GM12865 (cell line): ENCODE measurements at places on chromosomes 5 and 9.

GRCh38 chr5:92518318-92518904 is 1062.6 kb downstream of the NR2F1-AS1 start:
- DNase-seq: peak; percentile 65

- DNase-seq: no peak
Measured at GRCh38 chr5:97136475-97136874, 5.9 kb downstream of the LIX1 start.

DNA sequence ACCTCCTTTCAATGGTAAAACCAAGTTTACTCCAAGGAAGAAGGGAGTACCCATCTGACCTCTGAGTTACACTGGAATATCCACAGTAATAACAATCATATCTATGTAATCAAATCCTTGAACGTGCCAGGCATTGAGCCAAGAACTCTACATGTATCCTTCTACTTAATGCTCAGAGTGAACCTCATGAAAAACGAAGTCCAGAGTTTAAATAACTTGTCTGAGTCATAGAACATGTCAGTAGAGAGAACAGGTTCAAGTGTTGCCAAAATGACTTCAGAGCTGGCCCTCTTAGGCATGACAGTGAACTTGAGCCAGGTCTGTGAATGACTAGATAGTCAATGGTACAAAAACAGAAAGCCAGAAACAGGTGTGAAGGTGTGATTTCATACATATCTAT is 164.1 kb upstream of the ZNF618 start:
- DNase-seq: no peak

- no peak for DNase-seq
Measured at GRCh38 chr5:61755726-61756222, 423.7 kb downstream of the ZSWIM6 start.

DNA sequence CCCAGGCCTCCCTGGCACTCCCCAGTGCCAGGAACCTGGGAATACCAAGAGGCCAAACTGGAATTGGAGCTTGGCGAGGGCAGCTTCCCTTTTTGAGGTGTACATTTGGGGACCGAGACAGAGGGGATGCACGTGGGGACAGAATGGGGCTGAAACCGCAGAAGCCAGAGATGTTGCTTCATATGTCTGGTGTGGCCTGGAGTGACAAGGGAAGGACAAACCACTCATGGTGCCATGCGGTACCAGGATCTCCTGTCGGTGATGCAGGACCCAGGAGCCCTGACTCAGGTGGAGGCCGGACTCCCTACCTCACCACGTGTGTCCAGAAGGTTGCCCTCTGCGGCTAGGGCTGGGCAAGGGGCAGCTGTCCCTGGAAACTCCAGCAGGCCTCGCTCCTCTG is 4.0 kb upstream of the CSF2 start:
- DNase-seq: no peak

GRCh38 chr9:121921444-121921843 is 171.7 kb downstream of the TTLL11 start:
- DNase-seq: no peak

GRCh38 chr9:5336688-5337087 is 3.0 kb downstream of the RLN1 start:
- no peak for DNase-seq

GRCh38 chr5:116272281-116272941 is 187.6 kb downstream of the COMMD10 start:
- DNase-seq: no peak

DNA sequence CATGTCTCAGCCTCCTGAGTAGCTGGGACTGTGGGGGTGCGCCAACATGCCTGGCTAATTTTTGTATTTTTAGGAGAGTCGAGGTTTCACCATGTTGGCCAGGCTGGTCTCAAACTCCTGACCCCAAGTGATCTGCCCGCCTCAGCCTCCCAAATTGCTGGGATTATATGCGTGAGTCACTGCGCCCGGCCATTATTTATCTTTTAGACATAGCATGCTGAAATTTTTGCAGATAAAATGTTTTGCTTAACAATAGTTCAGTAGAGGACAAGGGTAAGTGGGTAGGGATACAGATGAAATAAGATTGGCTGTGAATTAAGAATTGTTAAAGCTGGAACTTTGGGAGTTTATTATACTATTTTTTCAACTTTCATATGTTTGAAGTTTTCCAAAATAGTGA is 150.8 kb upstream of the GRHPR start:
- DNase-seq: no peak

- no peak for DNase-seq
Measured at GRCh38 chr9:8101607-8102006, 302.0 kb upstream of the DMAC1 start.

- DNase-seq: no peak
Measured at GRCh38 chr5:139566611-139567010, 5.5 kb downstream of the UBE2D2 start.

DNA sequence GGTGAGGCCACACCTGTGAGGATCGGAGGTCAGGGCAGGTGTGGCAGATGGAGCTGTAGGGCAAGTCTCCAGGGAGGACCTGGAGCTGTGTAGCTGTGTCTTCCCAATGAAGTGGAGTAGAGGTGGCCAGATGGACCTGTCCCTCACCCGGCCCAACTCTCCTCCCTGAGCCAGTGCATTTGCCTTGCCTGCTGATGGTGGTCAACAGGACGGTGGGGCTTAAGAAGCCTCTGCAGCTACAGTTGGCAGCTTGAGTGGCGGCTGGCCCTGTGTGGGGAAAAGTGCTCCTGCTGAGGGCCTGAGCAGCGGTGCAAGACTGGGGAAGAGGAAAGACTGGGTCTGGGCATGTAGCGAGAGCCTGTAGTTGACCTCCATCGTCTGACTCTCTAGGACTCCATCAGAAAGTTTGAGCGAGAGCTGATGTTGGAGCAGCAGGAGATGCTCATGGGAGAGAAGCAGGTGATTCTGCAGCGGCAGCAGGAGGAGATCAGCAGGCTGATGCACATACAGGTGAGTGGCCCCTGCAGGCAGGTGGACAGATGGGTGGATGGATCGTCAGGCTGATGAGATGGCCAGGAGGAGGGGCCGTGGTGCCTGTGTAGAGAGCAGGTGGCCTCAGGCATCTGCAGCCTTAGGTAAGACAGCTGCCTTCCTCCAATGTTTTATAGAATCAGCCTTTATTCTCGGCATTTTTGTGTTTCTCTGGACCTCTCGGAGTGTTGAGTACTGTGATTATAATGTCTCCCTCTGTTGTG is 24.9 kb downstream of the PITX1 start:
- DNase-seq: no peak

- DNase-seq: no peak
Measured at GRCh38 chr9:7316166-7316795, 483.3 kb downstream of the DMAC1 start.

GRCh38 chr5:124538191-124538590 is 208.2 kb downstream of the ZNF608 start:
- DNase-seq: no peak

DNA sequence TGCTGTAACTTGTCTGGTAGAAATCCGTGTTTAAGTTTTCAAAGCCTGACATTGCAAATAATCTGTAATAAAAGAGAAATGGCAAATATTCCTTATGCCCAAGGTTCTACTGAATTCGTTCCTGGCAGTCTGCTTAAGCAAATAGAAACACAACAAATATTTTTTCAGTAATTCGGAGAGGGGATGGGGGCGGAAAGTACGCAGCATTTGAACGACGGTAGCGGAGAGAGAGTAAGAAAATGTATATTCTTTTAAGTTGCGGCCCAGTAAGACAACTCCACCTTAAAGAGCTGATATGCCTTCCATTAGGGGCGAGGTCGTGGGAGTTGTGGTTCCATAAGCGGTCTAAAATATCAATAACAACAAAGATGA is 569 bp downstream of the YIPF5 start:
- DNase-seq: no peak

- DNase-seq: no peak
Measured at GRCh38 chr9:126618585-126619360, 5.0 kb downstream of the LMX1B start.

- no peak for DNase-seq
Measured at GRCh38 chr5:92713335-92713743, 867.7 kb downstream of the NR2F1-AS1 start.
